Fibroblast of skin of right biceps (primary cell): ENCODE measurements at places on chromosomes 12 and 14.

GRCh38 chr14:47917344-47917954, 242.0 kb upstream of the MDGA2 start:
- DNase-seq: peak; percentile 3

DNA sequence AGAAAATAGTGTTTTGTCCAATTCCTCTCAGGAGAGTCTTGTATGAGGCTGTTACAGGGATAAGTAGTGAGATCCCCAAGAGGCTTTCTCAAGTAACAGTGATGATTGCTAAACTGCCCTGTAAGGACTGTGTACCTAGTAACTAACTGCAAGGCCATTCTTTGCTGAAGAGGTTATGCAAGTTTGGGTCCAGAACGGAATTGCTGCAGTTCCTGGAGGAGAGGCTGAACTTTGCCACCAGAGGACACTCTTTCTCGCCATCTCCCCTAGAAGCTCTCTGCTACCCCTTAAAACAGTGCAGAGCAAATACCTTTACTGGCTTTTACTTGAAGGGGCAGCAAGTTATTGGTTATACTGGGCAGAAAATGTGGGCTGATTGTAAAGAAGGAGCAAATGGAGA, 180.0 kb downstream of the RBM19 start:
- no peak for DNase-seq

DNA sequence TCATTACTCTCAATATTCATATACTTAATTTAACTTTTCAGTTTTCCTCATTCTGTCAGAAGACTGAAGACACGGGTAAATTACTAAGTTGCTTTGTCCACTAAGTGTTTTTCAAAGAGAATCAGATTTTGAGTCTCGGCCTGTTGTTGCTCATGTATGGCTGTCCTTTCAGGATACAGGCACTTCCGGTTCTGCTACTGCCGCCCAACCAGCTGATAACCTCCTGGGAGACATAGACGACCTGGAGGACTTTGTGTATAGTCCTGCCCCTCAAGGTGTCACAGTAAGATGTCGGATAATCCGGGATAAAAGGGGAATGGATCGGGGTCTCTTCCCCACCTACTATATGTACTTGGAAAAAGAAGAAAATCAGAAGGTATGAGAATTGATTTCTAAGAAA, 28.3 kb upstream of the TEAD4 start:
- no peak for DNase-seq

DNA sequence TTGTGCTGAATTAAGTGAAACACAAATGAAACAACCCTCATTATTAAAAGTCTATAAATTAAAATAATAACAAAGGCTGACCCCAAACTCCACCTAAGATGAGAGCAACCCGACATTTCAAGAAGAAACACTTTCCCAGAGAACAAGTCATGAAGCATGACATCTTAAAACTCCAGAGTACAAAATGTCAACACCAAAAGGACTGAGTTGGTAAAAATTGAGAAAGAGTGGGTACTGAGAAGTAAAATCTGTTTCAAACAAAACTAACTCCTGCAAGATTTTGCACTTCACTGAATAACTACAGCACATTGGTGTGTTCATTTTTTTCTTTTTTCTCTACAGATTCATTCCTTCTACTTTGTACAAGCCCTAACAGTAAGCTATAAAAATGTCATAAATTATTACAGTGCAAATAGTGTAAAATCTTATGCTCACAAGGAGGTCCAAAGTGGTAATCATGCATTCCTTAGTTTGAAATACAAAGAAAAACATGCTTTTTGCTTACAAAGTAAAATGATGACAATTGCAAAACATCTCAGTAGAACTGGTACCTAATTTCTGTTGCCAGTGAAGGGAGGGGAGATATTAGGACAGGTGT, 31.8 kb downstream of the SLC35F4 start:
- DNase-seq: peak; percentile 37

GRCh38 chr14:61196792-61197191, 84.3 kb downstream of the TMEM30B start:
- DNase-seq: no peak

GRCh38 chr14:58638231-58639197, 752 bp downstream of the DACT1 start:
- DNase-seq: peak; percentile 40

GRCh38 chr12:130300737-130301535, 36.8 kb upstream of the PIWIL1 start:
- DNase-seq: no peak

DNA sequence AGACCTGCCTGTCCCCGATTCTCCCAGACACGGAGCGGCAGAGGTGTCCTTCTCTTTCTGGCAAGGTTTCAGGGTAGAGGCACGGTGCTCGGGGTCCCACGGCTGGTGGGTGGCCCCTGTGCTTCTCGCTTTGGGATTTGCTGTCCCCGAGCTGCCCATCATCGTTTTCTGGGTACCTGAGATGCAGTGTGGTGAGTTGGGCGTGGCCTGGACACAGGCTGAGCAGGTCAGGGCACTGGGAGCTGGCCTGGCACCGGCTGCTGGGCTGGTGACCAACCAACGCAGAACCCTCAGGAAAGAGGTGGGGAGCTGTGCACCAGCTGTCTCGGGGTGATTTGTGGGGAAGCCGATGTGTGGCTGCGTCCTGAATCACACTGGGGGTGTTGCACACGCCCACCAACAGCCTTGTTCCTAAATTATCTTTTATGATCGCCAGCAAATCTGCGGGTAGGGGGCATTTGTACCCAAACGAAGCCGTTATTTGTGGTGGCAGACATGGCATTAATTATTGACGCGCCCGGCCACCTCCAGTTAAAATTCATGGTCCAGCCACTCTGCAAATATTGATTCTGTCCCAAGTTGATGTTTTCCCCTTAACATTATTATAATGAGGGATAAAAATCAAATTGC, 61.0 kb downstream of the KIF26A start:
- DNase-seq: no peak

GRCh38 chr12:116551952-116552772, 7.0 kb upstream of the MAP1LC3B2 start:
- DNase-seq: peak; percentile 78
